ENCODE measurements at places on chromosomes 13 and 19.

GRCh38 chr13:93316841-93317240 lies 90.2 kb downstream of the GPC6 start:
- DNase-seq, result no peak

DNA sequence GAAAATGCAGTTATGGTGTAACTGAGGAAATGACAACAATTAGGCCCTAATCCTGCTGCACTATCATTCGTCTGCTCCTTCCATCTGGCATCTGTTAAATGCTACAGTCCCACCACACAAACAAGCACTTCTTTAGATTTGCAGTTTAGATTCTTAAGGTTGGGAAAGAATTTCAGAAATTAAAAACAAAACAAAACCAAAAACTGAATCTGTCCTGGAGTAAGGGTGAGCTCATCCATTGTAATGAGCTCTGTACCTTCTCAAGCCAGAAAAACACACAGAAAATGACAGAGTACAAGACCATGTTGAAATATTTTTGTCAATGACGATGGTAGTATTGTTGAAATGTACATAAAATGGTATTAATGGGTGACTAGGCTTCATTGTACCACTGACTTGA lies 28.3 kb downstream of the SMAD9 start:
- no peak for DNase-seq

DNA sequence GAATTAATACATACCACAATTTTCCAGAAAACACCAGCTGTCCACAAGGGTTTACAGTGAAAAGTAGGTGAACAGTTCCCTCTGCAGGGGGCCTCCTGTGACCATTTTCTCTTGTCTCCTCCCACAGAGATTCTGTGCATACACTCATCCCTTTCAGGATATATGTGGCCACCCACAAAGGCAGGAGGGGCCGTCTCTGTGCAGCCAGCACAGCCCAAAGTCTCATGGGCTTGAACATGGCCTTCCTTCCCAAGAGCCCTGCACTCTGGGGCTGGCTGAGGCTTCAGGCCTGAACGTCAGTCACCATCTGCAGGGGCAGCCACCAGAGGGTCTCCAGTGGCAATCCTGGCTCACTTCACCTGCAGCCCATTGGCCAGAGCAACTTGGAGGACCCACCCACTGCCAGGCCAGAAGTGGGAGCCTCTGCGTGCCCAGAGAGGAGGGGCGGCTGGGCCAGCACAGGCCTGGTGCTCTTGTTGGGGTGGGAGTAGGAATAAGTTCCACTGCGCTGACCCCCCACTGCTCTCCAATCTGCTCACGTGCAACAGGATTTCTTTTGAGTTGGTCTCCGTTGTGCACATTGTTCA lies 25.1 kb downstream of the TMEM161A start:
- DNase-seq, result no peak

DNA sequence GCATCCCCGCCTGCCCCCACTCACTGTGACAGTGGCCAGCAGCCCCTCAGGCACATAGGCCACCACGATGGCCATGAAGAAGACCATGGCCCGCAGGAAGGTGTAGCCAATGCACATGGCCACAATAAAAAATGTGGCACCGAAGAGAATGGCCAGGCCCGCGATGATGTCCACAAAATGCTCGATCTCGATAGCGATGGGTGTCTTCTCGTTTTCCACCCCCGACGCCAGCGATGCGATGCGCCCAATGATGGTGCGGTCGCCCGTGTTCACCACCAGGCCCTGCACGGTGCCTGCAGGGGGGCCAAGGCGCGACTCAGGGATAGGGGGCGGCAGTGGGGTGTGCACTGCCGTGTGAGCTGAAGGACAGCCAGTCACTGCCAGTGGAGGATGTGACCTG lies 3.7 kb downstream of the ATP4A start:
- no peak for DNase-seq

- DNase-seq, result no peak
Measured at GRCh38 chr19:2320049-2320448, 8.3 kb downstream of the LSM7 start.

DNA sequence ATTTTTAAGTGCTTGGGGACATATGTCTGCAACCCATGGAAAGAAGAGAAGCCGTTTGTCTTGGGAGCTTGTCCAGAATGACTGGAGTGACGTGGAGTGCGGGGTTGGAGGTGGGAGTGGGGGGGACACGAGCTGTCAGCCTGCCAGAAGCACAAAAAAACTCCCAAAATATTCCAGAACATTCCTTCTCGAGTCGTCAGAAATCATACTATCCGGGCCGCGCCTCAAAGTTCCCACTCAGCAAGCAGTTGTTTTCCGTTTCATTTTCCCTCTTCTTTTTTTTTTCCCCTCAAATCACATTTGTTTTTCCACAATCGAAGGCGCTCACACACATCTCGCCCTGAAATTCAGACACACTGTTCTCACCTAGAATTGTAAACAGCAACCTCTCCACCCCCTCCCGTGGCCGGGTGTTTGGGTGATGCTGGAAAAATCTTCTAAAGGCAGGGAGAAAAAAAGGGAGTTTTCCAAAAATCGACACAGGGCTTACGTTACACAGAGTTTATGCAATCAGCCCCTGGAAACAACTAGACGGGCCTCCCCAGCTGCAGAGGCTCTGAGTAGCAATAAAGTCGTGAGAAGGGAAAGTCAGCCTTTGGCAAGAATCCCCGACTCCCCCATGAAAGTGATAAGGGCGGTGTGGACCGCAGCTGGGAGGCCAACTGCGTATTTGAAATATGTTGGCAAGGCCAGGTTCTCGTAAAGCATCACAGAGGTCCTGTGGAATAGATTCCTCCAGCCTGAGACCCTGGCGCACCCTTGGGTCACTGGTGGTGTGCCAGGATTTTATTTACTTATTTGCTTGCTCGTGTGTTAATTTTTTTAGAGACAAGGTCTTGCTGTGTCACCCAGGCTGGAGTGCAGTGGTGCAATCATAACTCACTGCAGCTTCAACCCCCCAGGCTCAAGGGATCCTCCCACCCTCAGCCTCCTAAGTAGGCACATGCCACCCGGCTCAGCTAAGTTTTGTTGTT lies 31.2 kb upstream of the KLF2 start:
- DNase-seq, result no peak

DNA sequence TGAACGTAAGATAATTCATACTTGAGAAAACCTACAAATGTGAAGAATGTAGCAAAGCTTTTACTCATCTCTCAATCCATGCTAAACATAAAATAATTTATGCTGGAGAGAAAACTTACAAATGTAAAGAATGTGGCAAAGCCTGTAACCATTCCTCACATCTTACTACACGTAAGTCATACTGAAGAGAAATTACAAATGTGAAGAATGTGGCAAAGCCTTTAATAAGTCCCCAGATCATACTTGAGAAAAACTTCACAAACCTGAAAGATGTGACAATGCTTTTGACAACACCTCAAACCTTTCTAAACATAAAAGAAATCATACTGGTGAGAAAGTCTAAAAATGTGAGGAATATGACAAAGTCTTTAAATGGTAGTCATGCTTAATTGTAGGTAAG lies 89.4 kb downstream of the ZNF675 start:
- DNase-seq, result no peak
